ENCODE measurements at places on chromosomes 4 and X.
A peak's percentile ranks its signal among the peaks of the same experiment; 100 is the strongest.

DNA sequence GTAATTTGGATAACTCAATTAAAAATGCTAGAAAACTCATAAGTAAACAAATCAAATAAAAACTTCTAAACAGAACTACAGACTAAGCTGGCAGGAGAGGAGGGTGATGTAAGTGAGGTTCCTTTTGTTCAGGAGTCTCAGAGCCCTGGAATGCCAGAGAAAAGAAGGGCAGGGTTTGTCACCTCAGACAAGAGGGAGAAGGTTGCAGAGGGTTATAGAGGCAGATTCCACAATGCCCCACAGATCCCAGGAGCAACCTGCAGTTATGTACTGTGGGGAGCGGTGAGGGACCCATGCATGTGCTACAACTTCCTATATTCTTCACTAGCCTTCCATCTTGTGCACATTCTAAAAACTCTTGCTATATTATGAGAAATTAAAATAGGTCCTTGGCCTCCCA lies 129.7 kb downstream of the CFAP299 start:
- DNase-seq = no peak

DNA sequence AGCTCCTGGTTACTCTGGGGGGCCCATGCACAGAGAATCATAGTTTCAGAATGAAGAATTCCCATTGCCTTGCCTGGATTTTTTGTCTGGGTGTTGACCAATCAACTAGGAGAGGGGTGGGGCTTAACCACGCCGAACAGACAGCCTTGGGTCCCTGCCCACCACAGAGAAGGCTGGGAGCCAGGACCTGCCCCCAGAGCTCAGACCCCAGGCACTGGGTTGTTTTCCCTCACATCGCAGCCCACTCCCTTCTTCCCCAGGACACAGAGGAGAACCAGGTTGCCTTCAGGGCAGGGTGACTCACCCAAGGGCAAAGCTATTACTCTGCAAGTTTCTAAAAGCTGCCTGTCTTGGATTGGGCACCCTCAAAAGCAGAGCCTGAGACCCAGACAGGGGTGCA lies 23.3 kb upstream of the CRMP1 start:
- DNase-seq = no peak

- DNase-seq = no peak
These were observed 102.1 kb upstream of the KLF8 start for GRCh38 chrX:56130031-56130430.

GRCh38 chrX:47187106-47187677 lies 6.4 kb upstream of the UBA1 start:
- no peak for DNase-seq

- DNase-seq = peak; percentile 62
These were observed at the start of gene DCK for GRCh38 chr4:70993181-70994068. TSS of gene DCK (plus strand) at chr4:70993649. CDS start at chr4:70993836, 187 bp downstream.

- DNase-seq = no peak
These were observed 689.3 kb downstream of the CENPC start for GRCh38 chr4:66855956-66856355.

GRCh38 chr4:76339364-76339763 lies 32.8 kb downstream of the STBD1 start:
- no peak for DNase-seq

GRCh38 chr4:76515975-76516843 lies 81.2 kb downstream of the SHROOM3 start:
- DNase-seq = no peak

DNA sequence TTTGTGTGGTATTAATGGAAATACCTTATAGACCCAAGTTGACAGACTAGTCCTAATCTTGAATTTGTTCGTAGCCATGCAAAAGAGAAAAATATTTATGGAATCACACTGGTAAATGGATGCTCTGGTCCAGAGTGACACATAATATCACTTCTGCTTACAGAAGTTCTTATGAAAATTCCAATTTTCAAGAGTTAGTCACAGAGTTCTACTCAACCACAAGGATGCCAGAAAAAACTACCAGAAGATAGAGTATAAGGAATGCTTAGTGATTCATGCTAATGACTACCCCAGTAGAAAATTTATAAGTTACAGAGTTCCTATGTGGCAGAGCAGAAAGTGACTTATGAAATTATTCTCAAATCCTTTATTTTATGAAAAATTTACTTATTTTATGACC lies 1384.8 kb downstream of the FAM133A start:
- DNase-seq = no peak

- DNase-seq = no peak
These were observed 276.1 kb downstream of the BCOR start for GRCh38 chrX:39821709-39822095.

DNA sequence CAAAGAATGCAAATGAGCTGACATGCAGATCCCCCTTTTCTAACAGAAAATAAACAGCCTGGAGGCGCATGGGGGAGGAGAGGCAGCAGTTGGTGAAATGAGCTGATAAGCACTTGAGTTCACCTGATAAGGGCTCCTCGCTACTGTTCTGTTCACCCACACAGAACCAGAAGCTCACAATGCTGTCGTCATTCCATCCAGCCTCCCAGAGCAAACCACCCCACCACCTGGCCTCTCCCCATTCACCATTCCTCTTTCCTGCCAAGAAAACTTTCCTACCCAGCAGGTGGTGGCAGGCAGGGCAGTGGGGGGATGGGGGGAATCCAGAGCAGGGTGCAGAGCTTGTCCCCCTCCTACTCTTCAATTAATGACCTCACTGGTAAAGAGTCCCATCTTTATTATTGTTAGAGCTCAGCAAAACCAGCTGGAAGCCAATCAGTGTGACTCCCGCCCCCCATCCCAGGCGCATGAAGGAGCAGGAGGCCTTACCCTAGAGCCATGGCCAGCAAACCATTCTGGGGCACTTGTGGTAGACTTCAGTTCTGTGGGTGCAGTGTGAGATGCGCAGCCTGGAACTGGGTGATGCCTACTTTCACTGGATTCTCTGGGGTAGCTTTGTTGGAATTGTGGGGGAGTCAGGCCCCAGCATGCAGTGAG lies 350.3 kb downstream of the ZIC3 start:
- peak; percentile 77 for DNase-seq

GRCh38 chr4:138751309-138751708 lies 264.3 kb upstream of the NOCT start:
- DNase-seq = no peak

- DNase-seq = no peak
These were observed 75.8 kb downstream of the JAKMIP1 start for GRCh38 chr4:6124386-6125102.

DNA sequence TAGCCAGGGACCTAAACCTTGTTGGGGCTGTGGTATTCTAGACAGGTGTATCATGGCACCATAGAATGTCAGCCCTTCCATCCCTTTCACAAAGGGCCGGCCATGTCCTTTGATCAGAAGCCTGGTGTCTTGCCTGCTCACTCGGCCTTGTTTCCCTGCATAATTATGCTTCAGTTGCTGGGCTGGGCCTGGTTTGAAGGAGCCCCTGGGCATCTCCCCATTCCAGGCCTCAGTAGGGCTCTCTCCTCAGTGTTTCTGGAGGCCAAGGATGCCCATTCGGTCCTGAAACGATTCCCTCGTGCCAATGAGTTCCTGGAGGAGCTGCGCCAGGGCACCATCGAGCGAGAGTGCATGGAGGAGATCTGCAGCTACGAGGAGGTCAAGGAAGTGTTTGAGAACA lies 4.5 kb downstream of the PRRG3 start:
- DNase-seq = no peak

DNA sequence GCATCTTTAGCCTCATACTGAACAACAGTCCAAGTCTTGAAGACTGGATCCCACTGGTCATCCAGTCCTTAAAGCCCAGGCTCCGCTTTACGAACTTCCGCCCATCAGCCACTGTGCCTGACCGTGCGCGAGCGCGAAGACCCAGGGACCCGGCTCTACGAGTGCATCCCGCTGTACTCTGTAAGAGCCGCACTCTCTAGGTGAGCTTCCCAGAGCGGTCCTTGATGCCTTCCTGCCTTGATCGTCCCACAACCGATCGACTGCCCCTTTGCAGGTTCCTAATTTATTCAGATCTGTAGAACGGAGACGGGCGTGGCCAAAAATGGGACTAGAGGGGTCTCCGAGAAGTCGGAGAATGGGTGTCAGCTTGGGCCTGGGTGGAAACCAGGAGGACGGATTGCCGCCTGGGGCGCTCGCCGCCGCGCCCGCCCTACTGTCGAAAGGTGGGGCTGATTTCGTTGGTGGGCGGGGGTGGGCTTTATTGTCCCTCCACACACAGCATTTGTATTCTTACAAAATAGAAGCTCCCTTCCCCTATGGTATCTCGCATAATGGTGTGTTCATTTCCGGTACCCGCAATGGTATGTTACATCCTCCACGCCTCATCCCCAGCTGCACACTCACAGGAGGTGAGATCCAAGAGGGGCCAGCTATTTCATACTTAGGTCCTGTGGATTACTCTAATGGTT lies 42.3 kb upstream of the FAM156A start:
- DNase-seq = no peak

GRCh38 chrX:154890990-154891639 lies 5.0 kb downstream of the F8A1 start:
- DNase-seq = no peak

- DNase-seq = no peak
These were observed 243.6 kb downstream of the ANK2 start for GRCh38 chr4:113293043-113293560.

- DNase-seq = no peak
These were observed 135.1 kb upstream of the MSX1 start for GRCh38 chr4:4724321-4724720.

GRCh38 chr4:11079171-11079570 lies 349.5 kb downstream of the HS3ST1 start:
- DNase-seq = peak; percentile 41

GRCh38 chrX:12118134-12118533 lies 20.1 kb upstream of the FRMPD4 start:
- peak; percentile 58 for DNase-seq

DNA sequence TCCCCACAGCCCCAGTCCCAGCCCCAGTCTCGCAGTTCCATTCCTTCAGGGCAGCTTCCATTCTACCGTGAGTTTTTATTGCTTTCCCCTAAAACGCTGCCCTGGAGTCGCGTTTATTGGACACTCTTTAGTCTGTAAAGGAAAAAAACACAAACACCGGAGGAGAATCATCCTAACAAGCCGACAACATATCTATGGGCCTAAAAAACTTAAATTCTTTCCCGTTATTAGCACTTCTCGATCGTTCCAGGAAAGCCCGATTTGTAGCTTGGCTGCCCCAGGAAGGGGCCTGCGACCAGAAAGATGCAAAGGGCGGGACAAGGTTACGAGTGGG lies 178.5 kb downstream of the CBR4 start:
- DNase-seq = no peak

DNA sequence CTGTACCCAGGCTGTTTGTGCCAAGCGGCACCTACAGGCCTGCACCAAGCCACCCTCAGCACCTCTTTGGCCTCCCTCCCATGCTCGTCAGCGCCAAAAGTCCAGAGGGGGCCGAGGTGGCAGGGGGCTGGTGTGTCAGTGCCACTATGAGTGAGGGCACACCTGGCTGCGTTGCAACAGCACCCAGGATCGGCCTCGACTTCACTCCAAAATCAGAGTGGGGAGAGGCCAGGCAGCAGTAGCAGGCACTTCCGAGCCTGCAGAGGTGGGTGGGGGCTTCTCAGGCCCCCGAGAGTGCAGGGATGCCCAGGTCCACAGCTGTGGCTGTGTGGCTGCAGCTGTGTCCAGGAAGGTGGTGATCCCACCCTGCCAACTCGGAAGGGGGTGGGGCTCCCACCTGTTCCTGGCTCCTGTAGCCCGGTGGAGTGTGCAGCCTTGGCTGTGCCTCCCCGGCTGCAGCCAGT lies 58.5 kb downstream of the PPA2 start:
- DNase-seq = no peak

DNA sequence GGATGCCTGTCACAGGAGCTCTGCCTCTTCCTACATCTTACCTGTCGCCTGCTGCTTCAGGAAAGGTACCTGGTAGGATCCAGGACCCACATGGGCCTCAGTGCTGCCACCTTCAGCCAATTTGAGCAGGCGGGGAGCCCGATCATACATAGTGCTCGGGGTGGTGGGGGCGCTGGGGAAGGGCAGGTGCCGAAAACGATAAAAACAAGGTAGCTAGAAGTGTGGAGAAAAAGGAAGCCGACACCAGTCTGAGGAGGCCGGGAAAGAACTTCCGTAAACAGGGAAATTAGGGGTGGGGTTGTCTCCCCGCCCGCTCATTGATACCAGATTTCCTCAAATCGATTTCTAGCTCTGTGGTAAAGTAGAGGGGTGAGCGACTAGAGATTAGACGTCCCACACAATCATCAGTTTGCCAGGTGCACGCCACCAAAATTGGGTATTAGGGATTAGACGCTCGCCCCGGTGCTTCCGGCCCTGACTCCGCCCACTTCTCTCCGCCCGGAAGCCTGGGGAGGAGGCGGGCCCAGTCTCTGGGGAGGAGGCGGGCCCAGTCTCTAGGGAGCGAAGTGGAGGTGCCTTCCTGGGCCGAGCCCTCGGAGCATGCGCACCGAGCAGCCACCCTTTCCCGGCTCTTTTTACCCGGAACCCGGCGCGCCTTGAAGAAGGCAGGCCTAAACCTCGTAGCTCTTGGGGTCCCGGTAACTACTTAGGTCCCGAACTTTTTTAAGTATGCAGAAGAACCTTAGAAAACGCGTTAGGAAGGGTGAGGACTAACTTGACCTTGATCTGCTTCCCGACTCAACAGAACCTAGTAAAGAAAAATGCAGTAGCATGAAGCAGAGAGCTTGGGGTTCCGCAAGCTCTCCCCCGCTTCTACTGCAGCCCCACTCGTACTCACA lies at the start of gene STPG2:
Gene STPG2, minus strand, starts transcription at position 476 of the 899 bp plus-strand sequence.
- peak; percentile 21 for DNase-seq

- no peak for DNase-seq
These were observed 27.5 kb downstream of the SULT1E1 start for GRCh38 chr4:69832326-69833030.

- peak; percentile 42 for DNase-seq
These were observed 5.6 kb upstream of the KANTR start for GRCh38 chrX:53088136-53088974.

DNA sequence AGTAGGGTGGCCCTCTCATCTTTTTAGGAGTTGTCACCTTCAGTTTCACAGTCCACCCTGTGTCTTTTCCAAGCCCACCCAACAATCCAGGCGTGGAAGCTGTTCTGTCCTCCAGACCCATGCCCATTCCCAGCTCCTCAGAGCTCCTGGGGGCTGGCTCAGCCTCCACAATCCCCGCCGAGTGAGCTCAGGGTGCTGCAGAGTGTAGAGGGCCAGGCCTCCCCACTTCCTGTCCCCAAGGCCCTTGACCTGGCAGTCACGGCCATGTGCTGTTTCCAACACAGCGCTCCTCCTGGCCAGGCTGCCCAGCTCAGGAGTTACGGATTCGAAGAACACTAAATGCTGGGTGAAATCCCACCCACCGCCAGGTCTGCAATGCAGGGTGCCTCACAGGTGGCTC lies 31.8 kb downstream of the PDHA1 start:
- no peak for DNase-seq

DNA sequence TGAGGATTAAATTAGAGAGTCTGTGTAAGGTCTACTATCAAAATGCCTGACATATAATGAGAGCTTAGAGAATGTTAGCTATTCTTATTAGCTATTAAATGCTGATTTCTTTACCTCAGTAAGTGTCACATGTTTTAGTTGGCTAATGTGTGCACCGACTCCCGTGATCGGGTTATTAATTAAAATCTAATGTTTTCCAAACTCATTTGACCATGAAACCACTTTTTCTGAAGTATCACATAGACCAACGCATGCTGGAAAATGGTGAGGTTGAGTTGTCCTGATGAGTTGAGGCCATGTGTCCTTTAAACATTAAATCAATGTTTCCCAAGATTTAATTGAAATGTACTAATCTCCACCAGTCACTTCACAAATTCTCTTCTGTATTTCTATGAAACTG lies 84.8 kb upstream of the C1QTNF7 start:
- DNase-seq = no peak

GRCh38 chr4:118114720-118115119 lies 80.4 kb downstream of the NDST3 start:
- DNase-seq = no peak

All from NCI-H524 treated with DMSO at 0.1 percent for 48 hours (cell line).